ENCODE measurements at places on chromosomes 7 and 10.

DNA sequence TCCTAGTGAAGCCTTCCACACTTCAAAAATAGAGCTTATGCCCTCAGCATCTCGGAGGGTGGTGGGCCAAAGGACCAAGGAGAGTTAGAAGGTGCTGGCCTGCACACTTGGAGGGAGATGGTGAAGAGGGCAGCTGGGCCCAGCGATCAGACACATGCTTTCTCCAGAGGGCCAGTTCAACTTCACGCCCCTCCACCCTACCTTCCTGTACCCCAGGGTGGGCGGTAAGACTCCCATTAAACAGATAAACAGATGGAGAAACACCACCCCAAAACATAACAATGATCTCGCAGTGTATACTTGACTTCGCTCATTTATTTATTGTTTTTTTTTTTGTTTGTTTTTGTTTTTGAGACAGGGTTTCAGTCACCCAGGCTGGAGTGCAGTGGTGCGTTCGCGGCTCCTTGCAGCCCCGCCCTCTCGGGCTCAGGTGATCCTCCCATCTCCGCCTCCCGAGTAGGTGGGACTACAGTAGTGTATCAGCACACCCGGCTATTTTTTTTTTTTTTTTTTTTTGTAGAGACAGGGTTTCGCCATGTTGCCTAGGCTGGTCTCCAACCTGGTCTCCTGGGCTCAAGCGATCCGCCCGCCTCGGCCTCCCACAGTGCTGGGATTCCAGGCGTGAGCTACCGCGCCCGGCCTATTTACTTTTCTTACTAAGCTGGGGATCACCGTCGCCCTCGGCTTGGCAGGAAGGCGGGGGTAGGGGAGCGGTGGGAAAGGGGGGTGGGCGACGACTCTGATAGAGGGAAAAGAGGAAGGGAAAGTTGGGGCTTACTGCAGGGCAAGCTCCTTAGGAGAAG is 1.8 kb downstream of the C10orf95 start:
- DNase-seq = peak; percentile 66

DNA sequence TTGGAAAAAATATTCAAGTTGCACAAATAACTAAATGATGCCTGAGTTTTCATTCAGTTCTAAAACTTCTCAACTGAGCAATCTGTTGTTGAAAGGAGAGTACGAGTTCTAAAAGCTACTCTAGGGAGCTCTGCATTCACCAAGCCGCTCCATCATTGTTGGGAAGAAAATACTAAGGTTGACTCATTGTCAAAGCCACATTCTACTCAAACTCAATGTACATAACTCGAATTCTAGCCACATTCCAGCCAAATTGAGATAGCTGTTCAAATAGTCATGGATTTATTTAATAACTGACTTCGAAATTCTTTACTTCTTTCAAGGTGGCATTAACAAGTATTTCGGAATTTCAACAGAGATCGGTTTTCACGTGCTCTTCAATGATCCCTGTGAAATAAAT is 63.4 kb downstream of the KIAA1217 start:
- DNase-seq = no peak

DNA sequence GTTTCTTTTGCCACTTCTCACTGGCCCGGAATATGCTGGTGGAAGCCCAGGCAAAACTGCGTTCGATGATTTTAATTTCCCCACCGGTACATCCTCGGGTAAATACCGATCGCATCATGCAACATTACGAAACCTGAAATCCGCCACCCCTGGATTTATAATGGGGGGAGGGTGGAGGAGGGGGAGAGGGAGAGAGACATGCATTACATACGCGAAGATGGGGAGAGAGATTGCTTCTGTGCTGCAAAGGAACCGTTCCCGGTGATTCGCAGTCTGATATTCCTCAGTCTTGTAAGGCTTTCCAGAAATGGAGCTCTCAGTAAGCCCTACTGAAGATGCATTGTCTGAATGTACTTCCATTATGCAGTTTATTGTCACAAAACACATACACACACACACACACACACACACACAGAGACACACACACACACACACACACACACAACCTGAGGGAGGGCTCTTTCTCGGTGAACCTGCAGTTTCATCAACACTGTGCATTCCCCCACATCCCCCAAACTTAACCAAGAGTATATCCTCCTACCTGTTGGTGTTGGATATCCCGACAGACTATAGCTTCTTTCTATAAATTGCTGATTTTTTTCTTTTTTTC is 741 bp downstream of the GPR85 start:
- DNase-seq = peak; percentile 46

DNA sequence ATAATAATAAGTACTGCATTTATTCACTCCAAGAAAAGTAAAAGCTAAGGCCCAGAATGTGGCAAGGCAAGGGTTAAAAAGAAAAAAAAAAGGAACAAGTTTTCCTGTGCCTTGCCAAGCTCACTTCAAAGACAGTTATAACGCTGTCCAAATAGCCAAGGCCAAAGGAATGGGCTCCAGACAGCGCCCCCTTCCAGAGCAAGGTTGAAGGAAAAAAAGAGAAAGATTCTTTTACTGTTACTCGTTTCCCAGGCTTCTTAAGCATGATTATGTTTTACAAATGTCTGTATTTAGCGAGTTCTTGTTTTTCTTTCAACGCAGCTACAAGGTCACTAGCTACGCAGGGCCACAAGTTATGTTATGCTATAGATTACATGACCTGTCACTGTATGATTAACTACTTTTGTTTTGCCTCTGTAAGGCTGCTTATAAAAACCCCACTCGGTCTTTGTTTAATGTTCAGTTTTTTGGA is 9.1 kb upstream of the EIF4H start:
- peak; percentile 57 for DNase-seq

DNA sequence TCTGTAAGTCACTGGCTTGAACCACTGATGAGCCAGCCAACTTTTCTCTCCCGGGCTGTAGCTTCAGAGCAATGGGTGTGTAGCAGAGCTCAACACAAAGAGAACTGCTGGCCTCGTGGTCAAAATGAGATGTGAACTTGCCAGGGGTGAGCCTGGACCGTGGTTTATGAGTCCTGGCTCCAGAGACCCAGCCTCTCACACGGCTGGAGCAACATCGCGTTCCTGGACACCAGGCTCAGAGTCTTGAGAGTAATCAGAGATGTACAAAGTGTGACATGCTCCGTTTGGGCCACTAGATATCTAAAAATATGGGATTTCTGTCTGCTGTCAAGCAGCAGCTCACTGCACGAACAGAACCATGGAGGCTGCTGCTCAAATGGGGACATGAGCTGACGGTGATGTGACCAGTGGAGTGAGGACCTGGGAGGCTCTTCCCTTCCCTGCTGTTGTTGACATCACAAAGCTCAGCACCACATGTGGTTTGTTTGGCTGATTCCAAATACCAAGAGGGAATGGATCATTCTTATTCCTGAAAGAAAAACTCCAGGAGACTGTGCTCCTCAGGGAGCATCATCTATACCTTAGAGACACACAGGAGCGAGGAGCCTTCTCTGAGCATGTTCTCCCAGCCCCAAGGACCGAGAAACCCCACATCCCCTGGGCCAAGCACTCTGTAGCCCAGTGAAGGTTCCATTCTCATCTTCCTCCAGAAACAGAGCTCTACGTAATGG is 9.2 kb upstream of the SVIL start:
- DNase-seq = no peak

DNA sequence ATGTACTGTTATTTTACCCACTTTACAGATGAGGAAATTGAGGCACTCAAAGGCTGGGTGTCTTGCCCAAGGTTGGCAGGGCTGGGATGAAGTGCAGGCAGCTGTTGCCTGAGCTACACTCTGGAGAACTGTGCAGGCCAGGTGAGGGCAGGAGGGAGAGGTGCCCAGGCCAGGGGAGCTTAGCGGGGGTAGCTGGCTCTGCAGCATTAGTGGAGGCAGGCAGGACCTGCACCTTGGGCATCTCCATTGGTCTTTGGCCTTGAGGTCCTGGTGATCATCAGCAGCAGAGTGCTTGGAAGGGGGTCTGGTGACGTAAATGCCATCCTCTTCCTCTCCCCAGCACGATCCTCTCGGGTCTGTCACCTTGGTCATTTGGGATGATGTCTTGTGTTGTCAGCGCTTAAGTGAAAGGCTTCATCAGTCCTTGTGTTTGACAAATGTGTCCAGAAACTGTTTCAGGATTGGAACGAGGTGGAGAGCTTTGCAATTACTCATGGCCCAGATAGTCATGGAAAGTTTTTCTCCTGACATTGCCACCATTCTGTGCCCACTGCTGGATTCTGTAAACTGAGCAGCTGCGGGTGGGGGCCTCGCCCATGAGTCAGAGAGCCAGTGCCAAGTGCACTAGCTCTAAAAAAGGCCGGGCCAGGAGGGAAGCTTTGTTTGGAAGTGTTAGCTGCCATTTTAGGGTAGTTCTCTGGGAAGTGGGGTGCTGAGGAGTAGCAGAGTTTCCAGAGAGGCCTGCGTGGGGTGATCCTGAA is 47.6 kb downstream of the TSPAN15 start:
- peak; percentile 69 for DNase-seq

- DNase-seq = no peak
Observed at GRCh38 chr10:95790982-95791381, 35.0 kb downstream of the ENTPD1 start.

- DNase-seq = no peak
Observed at GRCh38 chr7:88217675-88218428, 2.0 kb downstream of the SRI start.

GRCh38 chr10:118937226-118937625 is 92.3 kb upstream of the NANOS1 start:
- no peak for DNase-seq

GRCh38 chr10:10687751-10688150 is 329.9 kb upstream of the CELF2 start:
- DNase-seq = no peak

DNA sequence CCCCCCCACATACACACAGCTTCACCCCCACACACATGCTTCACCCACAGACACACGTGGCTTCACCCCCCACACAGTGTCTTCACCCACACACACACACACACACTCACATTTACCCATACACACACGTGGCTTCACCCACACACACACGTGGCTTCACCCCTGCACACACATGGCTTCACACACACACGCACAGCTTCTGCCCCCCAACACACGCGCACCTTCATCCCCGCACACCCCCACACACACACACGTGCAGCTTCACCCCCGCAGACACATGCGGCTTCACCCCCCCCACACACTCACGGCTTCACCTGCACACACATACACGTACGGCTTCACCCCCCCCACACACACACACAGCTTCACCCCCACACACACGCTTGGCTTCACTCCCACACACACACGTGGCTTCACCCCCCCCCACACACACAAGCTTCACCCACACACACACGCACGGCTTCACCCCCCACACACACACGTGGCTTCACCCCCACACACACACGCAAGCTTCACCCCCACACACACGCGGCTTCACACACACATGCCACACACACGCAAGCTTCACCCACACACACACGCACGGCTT is 82.4 kb downstream of the NKX6-2 start:
- DNase-seq = no peak

DNA sequence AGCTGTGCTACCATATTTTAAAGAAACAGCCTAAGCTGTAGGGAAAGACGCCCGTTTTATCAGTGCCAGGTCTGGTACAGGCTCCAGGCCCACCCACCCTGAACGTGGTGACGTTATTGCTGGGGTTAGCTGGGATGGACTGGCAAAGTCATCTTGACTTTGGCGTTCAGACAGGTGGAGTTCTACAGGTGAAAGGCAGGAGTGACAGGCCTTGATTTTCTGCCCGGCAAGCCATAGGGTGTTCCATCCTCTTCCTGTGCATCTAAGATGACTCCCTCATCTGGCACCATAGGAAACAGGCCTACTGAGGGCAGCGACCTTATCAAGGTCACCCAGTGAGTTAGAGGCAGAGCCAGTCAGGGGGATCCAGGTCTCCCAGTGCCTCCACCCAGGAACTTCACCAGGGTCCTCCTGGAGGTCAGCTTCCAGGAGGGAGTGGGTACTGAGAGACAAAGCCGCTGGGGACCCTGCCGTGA is 41.6 kb downstream of the HK1 start:
- DNase-seq = no peak

Measured in GM23248 (cell line).